LNCaP clone FGC (cell line): ENCODE measurements at places on chromosomes 12 and 14.
A peak's percentile ranks its signal among the peaks of the same experiment; 100 is the strongest.

GRCh38 chr12:115885040-115885690, 392.3 kb downstream of the MED13L start:
- DNase-seq, result peak; percentile 72

GRCh38 chr14:102187568-102188001, 47.9 kb downstream of the WDR20 start:
- DNase-seq, result peak; percentile 73

GRCh38 chr12:79844693-79845092, 90.2 kb downstream of the PPP1R12A start:
- DNase-seq, result no peak

GRCh38 chr12:104204690-104205480, 10.7 kb upstream of the TXNRD1 start:
- no peak for DNase-seq

DNA sequence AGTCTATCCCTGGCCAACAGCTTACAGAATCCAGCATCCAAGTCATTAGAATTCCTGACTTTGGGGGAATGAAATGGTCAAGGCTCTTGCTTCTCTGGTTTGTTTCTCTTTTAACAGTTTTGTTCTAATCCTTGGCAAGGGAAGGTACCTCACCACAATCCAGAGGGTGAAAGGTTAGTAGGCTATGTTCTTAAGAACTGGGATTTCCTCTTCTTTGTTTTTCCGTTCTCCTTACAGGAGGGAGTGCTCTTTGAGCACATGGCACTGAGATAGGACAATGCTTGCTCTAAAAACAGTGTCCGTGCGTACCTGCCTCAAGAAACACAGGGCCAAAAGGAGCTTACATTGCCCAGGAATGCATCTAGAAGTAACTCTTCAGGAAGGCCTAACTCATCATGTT, 156.6 kb downstream of the GCH1 start:
- DNase-seq, result no peak

DNA sequence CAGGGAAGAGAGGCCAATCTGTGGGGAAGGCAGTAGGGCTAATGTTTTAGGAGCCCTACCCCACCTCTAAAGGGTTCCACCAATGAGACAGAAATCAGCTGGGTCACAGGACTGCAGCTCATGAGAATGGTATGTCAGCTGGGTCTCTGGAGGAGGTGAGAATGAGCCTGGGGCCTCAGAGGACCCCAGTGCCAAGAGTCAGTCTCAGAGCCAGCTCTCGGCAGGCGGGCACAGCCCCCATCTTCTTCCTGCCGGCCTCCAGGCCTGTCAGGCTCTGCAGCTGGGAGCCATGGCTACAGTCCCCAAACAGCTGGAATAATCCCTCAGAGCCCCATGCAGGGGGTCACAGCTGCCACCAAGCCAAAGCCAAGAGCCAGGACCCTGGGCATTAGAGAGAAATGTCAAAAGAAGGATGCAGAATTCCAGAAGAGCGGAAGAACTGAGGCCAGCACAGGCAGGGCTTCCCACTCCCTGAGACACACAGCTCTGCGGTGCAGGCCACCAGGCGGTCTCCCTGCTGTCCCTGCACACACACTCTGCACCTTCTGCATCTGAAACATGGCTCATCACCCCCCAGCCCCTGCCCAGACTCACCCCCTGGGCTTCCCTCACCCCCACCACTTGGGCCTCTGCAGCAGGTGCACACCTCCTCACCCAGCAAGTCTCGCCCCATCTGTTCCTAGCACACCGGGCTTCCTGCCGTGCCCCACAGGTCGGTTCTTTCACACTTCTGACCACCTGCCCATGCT, 26.0 kb downstream of the ITPK1 start:
- DNase-seq, result no peak

DNA sequence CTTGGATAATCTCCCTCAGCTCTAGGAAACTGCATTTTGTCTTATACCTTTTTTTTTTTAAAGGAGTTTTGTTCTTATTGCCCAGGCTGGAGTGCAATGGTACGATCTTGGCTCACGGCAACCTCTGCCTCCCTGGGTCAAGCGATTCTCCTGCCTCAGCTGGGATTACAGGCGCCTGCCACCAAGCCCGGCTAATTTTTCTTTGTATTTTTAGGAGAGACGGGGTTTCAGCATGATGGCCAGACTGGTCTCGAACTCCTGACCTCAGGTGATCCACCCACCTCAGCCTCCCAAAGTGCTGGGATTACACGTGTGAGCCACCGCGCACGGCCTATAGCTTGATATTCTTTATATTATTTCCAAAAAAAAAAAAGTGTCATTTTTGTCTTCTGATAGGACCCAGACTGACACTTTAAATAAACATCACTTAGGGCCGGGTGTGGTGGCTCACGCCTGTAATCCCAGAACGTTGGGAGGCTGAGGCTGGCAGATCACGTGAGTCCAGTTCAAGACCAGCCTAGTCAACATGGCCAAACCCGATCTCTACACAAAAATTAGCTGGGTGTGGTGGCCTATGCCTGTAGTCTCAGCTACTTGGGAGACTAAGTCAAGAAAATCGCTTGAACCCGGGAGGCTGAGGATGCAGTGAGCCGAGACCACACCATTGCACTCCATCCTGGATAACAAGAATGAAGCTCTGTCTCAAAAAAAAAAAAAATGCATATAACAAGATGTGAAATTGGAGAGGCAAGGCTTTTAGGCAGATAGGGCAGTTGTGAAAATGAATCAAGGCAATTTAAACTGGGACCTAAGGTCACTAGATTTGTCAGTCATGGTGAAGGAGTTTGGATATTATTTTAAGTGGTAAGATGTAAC, 18.4 kb downstream of the SLC2A3 start:
- no peak for DNase-seq

GRCh38 chr14:78946949-78947348, 776.8 kb downstream of the NRXN3 start:
- DNase-seq, result no peak

GRCh38 chr12:130097798-130098255, 64.4 kb upstream of the FZD10 start:
- no peak for DNase-seq

DNA sequence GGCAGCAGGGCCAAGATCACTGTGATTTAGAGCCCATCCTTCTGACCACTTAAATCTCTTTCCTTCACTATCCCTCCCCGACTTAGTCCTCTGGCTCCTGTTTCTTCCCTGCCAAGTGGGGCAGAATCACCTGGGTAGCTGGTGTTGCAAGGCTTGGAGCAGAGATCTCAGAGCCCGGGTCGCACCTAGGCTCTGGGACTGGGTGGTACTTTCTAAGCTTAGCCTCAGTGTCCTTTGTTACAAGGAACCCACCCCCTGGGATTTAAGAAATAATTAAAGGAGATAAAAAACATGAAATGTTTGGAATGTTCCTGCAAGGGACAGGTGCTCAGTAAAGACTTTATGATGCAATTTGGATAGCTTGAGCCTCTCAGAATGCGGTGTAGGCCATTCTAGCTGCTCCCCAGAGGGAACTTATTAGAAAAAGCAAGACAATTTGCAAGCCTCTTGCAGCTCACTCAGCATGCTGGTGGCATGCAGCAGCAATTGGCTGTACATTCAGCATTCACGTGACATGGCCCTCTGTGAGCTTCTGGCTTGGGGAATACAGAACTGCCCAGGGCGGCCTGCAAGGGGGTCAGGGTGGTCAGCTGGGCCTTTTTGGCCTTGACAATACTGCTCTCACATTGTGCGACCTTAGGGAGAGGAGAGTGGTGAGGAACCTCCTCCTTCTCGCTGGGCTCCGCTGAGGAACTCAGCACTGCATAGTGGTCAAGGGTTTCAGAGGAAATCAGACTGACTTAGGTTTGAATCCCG, 16.8 kb downstream of the C14orf132 start:
- no peak for DNase-seq

- DNase-seq, result no peak
These were observed 24.6 kb downstream of the NIN start for GRCh38 chr14:50806241-50806933.

DNA sequence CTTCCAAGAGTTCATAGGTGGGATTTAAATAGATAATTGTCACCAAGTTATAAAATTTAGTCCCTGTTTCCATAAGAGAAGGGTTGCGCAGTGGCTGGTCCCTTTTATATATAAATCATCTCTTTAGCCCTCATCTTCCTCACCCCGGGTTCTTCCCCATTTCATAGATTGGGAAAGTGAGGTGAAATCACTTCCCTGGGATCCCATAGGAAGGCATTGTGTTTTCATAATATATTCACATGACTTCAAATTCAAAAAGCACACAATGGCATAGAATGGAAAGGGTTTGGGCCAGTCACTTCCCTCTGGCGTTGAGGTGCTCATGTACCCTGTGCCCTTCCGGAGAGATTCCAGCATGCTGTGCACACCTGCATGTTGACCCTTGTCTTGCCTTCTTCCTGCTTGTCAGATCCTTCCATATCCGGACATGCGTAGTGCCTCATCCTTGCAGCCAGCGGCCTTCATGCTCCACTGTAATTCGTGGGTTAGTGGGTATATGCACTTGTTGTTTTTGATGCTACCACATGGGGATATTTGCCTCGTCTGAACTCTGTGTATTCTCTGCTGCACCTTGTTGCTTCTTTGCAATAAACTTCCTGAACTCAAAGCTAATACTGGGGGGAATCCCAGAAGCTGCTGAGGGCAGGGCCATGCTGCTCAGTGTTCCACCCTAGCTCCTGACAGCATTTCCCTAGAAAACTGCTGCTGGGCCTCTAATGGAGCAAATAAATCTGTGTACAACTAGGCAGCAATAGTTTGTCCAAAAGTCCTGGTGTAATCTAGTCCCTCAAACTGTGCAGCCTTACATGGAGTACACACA, 59.6 kb downstream of the ANAPC7 start:
- DNase-seq, result no peak

- DNase-seq, result no peak
These were observed 111.7 kb downstream of the MYRFL start for GRCh38 chr12:69936766-69937165.

- peak; percentile 90 for DNase-seq
These were observed 36.3 kb upstream of the PNMA1 start for GRCh38 chr14:73750531-73750901.

DNA sequence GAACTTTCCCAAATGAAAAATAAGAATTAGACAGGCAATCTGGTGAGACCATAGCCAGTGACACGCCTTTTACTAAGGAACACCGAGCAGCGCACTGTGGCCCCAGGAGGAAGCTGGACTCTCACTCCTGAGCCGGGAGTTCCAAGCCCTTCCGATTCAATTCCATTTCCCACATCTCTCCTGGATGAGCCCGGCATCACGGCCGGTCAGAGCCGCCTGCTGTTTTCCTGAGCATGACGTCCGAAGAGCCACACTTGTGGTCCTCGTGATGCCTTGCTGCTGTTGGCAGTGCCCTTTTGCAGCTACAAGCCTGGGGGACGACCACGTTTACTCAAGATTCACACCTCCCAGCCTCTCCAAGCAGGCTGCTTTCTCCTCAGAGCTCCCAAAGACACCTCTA, 40.8 kb downstream of the FBXL14 start:
- no peak for DNase-seq

DNA sequence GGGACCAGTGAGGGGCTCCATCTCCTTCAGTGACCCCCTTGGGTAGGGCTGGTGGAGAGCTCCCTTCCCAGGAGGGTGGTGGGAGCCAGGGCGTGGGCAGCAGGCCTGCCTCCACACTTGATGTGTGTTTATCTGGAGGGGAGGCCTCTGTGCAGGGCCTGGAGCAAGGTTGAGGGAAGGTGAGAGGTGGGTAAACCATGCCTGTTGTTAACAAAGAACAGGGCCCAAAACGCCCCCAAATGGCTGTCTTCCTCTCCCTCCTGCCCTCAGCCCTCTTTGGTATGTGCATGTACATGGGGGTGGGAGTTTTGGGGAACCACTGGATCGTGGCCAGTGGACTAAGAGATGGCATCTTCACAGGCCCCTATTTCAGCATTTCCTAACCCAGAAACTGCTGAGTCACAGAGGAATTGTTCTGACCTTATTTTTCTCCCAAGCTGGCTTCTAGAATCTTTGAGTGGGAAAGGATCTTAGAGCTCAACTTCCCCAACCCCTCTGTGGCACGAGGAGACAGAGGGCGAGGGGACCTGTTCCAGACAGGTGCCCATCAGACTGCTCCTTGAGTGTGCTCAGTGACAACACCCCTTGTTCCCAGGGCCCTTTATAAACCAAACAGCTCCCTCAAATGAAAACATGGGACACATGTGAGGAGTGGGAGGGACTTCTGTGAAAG, 3.6 kb downstream of the SLC48A1 start:
- DNase-seq, result no peak

DNA sequence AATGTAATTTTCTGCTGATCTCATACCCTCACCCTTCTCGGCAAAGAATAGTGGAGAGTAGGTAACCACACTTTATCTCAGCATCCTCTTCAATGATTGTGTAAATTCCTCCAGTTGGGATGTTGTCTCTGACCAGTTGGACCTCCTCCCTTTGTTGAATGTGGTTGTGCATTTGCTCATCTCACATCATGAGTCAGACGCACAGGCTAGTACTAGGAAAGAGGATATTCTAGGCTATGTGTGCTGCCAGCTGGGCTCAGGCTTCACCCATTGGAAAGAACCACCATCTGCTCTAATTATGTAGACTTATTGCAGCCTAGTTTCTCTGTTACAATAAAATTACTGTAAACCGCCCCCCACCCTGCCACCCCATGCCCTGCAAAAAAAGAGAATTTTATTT, 90.3 kb downstream of the LMO3 start:
- no peak for DNase-seq

GRCh38 chr12:57456145-57456700, 1.1 kb downstream of the INHBE start:
- DNase-seq, result no peak

GRCh38 chr12:93602897-93603668, 30.6 kb downstream of the SOCS2 start:
- DNase-seq, result no peak

GRCh38 chr12:57340104-57340503, 89.1 kb upstream of the STAC3 start:
- no peak for DNase-seq

- DNase-seq, result no peak
These were observed 444.5 kb upstream of the FAR2 start for GRCh38 chr12:28704477-28705169.

DNA sequence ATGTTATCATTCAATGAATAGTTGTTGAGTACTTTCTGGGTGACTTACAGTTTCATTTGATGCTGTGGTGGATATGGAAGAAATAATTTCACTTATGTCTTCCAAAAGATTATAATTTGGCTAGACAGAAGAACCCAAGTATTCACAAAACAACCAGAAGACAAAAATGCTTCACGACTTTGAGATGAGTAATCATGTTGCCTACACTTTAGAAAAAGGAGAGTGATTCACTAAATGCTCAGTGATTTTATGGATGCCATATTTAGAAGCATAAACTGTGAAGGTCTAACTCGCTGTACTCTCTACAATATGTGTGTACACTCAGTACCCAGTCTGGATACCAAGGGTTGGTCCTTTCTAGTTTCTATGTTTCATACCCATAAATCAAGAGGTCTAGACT, 101.3 kb upstream of the E2F7 start:
- no peak for DNase-seq

DNA sequence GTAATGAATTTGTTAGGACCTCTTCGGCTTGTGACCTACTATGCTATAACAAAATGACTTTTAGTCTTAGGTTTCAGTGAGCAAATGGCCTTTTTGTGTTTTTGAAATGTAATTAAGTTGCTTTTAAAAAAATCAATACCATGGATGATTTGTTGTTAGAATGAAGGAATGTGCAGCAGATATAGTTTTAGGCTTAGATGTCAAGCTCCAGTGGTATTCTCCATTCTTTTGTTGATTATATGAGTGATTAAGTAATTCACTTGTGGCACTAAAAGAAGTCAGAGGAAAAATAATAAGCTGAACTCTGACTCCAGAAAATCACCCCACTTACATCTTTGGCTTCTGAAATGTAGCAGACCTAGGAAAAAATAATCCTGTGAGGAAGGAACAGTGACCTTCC, 474.1 kb upstream of the MIS18BP1 start:
- no peak for DNase-seq
